Glutamatergic neuron (in vitro differentiated cells): ENCODE measurements at places on chromosomes 3 and 15.

GRCh38 chr3:109275702-109276293 is 40.5 kb downstream of the DPPA2 start:
- peak; percentile 55 for DNase-seq

- DNase-seq = no peak
These were observed 29.0 kb downstream of the CCDC80 start for GRCh38 chr3:112611752-112612515.

- no peak for DNase-seq
These were observed 3.4 kb upstream of the SNX22 start for GRCh38 chr15:64148168-64148567.

DNA sequence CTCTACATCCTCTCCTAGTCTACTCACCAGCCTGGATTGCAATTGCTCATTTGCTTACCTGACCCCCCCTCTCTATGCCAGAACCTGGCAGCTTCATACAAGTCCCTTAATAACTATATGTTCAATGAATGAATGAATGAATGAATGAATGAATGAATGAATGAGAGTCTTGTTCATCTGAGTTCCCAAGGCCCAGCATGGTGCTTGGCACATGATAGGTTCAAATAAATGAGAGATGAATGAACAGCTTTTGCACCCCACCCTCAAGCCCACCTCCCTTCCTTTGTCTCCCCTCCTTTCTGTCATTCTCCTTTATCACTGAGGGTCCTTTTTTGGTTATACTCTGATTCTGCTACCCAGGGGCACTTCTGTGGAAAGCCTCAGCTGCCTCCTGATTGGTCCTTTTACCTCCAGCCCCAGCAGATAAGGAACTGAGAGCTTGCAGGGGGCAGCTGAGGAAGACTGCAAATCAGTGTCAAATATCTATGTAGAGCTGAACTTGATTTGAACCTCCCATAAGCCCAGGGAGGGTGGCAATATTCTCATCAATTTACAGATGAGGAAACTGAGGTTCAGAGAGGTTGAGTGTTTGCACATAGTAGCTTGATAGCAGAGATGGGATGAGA is 54.1 kb upstream of the CHRNB4 start:
- no peak for DNase-seq

- DNase-seq = no peak
These were observed 36.5 kb upstream of the ARNT2 start for GRCh38 chr15:80367661-80368060.

GRCh38 chr15:70342554-70343548 is 245.1 kb upstream of the TLE3 start:
- DNase-seq = no peak

DNA sequence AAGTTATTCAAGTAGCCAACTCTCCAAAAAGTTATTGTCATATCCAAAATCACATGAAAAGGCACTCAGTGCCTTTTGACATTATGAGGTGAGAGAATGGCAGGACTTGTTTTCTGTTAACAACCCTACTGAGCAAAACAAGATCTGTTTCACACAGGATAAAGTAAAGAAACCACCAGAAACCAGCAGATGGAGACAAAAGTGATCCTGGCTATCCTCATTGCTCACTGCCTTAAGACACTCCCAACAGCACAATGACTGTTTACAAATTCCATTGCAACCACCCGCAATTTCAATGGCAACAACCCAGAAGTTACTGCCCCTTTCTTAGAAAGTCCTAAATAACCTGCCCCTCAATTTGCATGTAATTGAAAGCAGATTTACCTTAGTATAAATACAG is 352.6 kb upstream of the NDN start:
- no peak for DNase-seq

- no peak for DNase-seq
These were observed 61.1 kb downstream of the AAGAB start for GRCh38 chr15:67193223-67193990.

DNA sequence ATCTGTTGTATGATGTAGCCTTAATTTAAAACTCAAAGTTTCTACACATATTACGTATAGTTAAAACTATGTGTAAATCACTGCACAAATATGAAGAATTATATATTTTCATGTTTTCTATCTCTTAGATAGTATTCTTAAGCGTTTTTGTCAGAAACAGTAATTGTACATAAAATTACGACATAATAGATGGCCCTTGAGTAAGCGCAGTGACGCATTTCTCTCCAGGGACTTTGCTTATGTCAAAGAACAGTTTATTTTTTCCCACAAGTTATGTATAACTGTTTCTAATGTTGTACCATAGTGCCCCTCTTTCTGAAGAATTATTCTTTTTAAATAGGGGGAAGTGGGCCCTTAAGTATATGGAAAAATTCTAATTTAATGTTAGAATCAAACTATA is 934.0 kb downstream of the VGLL3 start:
- DNase-seq = no peak

DNA sequence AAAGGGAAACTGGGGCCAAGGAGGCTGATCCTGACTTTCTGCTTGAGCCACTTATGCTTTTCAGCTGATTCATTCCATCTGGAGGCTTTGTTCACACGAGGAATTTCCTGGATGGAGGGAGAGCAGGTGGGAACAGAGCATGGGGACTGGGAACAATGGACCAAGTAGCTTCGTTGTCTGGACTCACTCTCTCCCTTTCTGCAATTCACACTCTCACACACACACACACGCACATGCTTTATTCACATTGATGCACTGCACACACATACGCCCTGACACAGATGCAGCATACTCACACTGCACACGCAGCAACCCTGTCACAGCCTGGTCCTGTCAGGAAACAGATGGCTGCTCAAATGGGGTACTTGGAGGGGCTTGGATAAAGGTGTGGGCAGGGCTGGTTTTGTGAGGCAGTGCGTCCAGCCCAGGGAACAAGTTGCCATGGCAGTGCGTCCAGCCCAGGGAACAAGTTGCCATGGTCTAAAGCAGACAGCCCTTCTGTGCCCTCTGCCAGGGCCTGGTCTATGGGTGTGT is 19.8 kb upstream of the CHCHD6 start:
- DNase-seq = no peak

GRCh38 chr3:143337387-143337786 is 217.8 kb downstream of the CHST2 start:
- peak; percentile 41 for DNase-seq

- DNase-seq = no peak
These were observed 42.0 kb downstream of the WWTR1 start for GRCh38 chr3:149615731-149616221.

- DNase-seq = no peak
These were observed 386.2 kb upstream of the ARHGEF26 start for GRCh38 chr3:153734777-153735551.

DNA sequence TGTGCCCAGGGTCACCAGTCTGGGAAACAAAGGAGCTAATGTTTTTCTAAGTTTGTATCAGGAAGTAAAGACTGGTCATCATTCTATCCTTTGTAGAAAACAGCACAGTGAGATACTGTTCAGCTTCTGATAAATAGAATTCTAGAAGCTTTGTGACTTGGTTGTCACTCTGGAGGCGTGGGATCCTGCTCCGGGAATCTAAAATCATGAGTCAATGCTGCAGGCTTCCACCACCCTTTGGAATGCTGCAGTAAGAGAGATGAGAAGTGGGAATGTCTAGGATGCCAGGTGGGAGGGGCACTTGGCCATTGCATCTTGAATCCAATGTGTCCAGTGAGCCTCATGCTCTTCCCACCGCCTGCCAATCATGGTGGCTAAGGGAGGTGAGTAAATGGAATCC is 40.9 kb downstream of the SAMMSON start:
- DNase-seq = no peak

DNA sequence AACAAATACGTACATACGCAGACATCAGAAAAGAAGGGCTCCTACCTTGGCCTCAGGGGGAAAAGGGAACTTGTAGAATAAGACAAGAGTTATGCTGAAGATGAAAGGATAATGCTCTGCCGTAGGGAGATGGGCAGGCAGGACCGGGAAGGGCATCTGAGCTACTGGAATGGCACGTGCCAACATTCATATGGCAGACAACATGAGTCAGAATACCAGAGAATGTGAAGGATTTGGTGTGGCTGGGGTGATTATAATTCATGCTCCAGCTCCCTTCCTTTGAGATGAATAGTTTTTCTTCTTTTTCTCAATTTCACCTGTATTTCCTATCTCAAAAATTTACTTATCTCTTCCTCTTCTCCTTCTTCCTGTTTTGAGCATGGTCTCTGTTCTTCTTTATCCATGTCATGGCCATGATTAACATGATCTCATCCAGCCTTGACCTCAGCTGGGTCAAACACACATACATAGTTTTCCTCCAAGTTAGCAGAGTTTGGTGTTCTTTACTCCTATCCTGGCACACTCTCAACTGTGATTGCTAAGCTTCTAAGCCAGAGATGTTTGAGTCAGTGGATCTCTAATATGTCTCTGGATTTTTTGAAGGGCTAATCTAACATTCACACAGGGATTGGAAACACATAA is 507.0 kb downstream of the FOXP1 start:
- no peak for DNase-seq

- DNase-seq = no peak
These were observed 12.5 kb upstream of the RPP14 start for GRCh38 chr3:58293516-58293915.

- no peak for DNase-seq
These were observed 3.1 kb upstream of the SLC24A1 start for GRCh38 chr15:65618560-65619109.

- DNase-seq = no peak
These were observed 55.8 kb downstream of the TBC1D5 start for GRCh38 chr3:17686613-17687012.

DNA sequence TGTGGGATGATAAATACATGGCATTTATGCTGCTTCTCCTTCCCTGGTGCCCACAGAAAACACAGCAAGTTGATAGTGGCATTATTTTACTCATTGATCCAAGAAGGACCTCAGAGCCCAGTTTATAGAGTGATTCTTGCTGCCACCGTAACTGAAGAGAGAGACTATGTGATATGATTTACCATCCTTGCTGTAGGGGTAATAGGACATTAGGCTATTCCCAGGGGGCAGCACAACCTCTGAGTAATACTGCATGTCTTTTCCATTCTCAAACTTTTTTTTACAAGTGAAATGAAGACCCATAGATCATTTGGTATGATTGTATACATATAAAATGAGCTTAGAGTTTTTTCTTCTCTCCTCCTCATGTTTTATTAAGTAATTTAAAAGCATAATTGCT is 136.4 kb downstream of the ABI3BP start:
- DNase-seq = no peak

DNA sequence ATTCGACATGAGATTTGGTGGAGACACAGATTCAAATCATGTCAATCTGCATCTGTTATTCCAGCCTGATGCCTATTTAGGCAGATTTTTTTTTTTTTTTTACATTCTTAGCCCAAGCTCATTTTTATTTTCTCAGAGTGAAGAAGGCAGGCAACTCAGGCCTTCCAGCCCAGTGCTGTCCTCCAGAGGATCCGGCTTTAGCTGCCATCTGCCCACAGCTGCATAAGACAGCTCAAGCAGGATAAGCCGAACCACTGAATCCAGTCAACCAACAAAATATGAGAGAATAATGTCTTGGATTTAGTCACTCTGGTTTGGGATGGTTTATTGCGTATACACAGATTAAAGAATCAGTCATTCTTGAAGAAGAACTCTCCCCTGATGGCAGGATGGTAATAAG is 19.9 kb upstream of the COLQ start:
- peak; percentile 18 for DNase-seq

DNA sequence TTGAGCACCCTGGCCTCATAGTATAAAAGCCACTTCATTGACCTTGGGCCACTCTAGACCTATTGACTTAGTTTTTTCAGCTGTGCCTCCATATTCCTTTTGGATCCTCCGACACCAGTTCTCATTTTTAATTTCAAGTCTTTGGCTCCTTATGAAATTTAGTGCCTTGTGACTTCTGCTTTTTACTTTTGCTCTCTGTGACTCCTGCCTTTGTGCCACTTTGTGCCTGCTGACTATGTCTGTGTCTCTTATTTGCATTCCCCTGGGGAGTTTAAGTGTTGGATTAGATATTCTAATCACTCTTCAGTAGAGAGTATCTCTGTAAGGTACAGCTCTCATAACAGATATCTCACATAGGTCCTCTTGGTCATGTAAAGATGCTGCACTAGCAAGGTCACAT is 39.6 kb upstream of the GPR149 start:
- DNase-seq = no peak

DNA sequence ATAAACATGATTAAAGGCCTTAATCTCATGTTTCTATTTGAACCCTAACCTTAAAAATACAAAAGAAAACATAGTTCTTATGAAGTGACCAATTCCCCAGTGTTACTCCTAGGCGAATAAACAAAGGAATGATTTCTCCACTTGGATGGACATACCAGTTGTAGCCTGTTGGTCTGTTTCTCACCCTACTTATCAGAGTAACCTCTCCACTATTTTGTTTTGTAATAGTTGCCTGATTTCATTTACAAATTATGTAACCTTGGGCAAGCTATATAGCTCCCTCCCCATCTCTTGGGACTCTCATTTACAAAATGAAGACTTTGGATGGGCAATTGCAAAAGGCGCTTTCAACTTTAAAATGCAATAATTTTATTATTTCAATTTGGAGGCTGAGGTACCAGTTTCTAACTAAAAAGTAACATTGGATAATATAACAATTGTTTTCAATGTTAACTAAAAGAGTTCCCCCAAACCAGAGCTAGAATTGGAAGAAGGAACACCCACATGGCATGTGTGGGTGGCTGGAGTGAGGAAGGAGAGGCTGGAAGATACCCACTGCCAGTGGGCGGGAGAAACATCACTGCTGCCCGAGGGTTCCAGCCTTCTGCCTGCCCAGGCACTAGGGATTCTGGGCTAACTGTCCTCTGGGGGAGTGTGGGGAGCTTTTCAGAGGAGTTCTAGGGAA is 74.2 kb downstream of the RFTN1 start:
- DNase-seq = no peak

DNA sequence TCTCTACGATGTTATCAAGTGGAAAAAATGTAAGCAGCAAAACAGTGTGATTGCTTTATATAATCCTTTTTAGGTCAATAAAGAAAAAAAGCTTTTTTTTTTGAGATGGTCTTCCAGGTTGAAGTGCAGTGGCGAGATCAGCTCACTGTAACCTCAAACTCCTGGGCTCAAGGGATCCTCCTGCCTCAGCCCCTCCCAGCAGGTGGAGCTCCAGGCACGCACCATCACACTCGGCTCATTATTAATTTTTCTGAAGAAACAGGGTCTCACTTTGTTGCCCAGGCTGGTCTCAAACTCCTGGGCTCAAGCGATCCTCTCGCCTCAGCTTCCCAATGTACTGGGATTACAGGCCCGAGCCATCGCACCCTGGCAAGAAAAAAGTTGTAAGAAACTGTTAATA is 17.3 kb downstream of the RNF168 start:
- DNase-seq = peak; percentile 23

DNA sequence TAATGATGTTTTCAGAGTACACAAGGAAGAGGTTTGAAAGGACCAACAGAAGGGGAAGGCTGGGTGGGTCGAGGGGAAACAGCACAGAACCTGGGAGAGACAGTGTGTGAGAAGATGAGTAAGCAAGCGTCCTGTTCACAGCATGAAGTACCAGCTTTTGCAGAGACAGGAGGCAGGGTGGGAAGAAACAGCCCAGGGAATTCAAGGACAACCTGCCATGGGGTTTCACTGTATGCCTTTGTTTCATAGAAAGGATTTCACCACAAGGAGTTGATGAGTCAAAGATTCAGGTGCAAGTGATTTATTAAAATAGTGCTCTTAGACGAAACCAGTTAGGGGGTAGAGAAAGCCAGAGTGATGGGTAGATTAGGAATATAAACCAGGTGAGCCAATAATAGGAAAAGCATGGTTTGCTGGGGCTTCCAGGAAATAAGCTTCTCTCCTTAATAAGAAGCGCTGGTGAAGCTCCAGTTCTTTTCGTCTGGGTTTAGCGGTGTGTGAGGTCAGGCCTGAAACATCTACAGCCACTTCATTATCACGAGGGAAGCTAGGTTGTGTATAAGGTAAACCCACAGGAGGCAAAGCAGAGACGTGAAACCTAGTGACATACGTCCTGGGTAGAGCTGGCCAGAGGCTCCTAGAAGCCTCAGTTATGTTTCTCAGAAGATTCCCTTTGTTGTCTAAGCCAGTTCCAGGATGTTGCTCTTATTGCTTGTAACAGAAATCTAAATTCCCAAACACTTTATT is 3.9 kb downstream of the HHLA2 start:
- DNase-seq = no peak
